NCI-H187 treated with DMSO at 0.1 percent for 48 hours (cell line): ENCODE measurements at places on chromosomes 5 and 9.

- no peak for DNase-seq
Measured at GRCh38 chr5:81216152-81216551, 17.0 kb upstream of the CKMT2 start.

- DNase-seq, result no peak
Measured at GRCh38 chr5:13252699-13253098, 691.8 kb downstream of the DNAH5 start.

DNA sequence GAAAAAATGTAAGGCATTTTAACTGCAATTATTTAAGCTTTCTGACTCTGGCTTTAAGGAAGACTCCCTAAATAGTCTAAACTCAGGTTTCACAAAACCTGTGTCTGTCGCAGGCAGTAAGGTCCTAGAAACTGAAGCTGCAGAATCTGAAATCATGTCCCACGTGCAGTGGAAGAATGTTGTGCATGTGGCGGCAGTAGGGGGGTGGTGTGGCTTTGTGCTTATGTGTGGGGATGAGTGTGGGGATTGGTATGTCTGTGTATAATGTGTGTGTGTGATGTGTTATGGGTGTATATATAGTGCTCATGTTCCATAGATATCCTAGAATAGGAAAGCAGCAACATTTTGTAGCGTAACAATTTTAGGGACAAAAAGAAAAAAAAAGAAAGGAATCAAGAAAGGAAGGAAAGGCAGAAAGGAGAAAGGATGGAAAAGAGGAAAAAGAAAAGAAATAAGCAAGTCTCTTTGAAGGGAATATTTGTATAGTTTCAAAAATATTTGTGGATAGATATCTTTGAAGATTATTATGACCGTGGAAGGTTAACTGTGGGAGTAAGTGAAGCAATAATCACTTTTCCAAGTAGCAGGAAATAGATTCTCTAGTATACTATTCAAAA, 6.6 kb downstream of the ANKDD1B start:
- DNase-seq, result no peak

- DNase-seq, result no peak
Measured at GRCh38 chr5:672329-673160, 20.6 kb downstream of the TPPP start.

DNA sequence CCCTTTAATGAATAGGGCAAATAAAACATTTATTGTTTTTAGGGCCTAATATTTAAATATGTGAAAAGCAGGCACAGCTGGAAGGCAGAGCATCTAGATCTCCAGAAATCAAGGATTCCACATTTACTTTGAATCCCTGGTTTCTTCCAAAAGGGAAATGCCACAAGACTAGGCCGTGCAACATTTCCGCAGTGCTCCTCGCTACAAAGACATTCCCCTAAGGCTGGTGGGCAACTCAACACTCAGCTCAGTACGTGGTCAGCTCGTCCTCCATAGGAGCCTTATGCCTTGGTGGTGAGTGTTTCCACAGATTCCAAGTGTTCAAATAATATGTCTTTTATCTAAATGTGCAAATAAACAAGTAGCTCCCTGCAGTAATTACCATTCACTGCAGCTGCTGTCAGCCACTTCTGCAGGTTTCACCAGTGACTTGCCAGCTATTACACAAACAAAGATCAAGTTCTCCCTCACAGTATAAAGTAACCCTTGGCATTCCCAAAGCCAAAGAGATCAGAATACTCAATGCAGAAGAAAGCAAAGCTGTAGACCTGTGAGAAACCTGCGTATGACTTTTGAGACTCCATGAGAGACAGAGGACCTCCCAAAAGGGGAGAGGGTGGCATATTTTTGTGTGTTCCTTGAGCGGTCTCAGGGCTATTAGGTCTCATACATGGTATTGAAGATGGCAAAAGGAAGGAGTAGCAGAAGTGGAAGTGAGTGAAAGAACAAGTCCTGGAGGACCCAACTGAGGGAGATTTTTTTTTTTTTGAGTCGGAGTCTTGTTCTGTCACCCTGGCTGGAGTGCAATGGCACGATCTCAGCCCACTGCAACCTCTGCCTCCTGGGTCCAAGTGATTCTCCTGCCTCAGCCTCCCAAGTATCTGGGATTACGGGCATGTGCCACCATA, 38.0 kb upstream of the TENT2 start:
- no peak for DNase-seq

- DNase-seq, result no peak
Measured at GRCh38 chr9:124277420-124277819, 19.7 kb downstream of the NEK6 start.

DNA sequence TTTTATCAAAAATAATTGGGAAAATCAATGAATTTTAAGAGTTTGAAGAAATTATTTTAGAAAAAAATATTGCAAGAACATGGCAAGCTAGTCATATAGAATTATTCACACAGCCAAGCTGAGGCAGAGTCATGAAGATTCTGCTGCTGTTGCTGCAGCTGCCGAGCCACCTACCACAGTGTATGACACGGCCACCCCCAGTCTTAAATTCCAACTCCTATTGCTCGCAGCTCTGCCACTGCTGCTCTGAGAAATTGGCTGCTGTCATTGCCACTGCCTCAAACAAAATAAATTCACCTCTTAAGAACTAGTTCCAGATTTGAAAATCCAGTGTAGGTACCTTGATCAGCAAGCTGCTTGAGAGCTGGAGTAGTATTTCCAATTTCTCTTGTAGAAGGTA, 1318.8 kb upstream of the ACO1 start:
- no peak for DNase-seq

- DNase-seq, result peak; percentile 96
Measured at GRCh38 chr5:124746916-124747790, 714 bp upstream of the ZNF608 start.

GRCh38 chr5:124355928-124356327, 390.5 kb downstream of the ZNF608 start:
- no peak for DNase-seq

- no peak for DNase-seq
Measured at GRCh38 chr5:36836831-36837230, 39.7 kb upstream of the NIPBL start.

DNA sequence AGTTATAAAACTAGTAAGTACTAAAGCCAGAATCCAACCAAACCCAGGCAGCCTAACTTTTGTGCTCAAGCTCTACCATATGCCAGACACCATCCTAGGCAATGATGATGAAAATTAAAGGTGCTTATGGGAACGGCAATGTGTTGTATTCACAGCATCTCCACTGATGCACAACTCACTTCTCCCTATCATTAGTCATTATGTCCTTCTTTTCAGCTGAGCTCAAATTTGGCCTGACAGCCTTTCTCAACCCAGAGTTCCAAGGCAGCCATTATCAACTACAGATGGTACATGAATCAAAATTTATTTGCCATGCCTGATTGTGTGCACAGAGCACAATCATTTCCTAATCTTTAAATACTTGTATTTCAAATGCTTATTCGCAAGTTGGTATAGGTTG, 121.6 kb upstream of the TNPO1 start:
- DNase-seq, result no peak

DNA sequence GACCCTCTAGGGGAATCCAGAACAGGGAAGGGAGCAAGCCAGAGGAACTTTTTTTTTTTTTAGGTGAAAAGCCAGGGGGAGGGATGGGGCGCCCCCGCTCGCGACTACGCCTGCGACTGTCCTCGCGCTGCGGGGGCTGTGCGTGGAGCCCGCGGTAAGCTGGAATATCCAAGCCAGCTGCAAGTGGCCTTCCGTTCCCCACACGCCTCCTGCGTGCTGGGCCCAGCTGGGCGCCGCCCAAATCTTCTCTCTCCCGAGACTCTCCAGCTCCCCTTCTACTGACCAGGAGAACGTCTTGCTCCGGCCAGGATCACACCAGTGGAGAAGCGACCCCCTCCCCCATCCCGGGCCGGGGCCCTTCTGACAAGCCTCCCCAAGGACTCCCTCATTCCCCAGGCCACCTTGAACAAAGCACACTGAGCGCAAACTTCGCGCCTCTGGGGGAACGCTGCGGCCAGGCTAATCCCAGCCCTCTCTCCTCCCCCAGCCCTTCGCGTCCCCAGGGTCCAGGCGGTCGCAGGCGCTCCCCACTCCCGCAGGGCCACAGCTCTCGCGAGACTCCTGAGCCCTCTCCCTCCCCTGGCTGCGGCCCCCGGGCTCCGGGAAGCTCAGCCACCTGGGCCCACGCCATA, 6.6 kb downstream of the BARX1 start:
- DNase-seq, result no peak

GRCh38 chr5:123505633-123506032, 6.3 kb upstream of the CSNK1G3 start:
- DNase-seq, result no peak

- DNase-seq, result no peak
Measured at GRCh38 chr9:112421771-112422222, 41.9 kb downstream of the HSDL2 start.

DNA sequence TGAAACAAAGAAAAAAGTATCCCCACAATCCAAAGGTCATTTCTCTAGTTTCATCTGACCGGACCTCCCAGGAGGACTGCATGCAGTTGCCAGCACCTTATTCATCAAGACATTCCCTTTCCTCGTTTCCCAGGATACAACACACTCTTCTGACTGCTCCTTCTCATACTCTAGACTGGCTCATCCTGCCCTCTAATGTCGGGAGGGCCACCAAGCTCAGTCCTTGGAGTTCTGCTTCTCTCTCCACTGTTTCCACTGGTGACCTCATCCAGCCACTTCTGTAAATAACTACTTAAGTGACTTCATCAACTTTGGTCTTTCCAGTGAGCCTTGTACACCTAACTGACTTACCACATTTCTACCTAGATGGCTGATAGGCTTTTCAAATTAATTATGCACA, 179.1 kb downstream of the EPB41L4A start:
- no peak for DNase-seq

DNA sequence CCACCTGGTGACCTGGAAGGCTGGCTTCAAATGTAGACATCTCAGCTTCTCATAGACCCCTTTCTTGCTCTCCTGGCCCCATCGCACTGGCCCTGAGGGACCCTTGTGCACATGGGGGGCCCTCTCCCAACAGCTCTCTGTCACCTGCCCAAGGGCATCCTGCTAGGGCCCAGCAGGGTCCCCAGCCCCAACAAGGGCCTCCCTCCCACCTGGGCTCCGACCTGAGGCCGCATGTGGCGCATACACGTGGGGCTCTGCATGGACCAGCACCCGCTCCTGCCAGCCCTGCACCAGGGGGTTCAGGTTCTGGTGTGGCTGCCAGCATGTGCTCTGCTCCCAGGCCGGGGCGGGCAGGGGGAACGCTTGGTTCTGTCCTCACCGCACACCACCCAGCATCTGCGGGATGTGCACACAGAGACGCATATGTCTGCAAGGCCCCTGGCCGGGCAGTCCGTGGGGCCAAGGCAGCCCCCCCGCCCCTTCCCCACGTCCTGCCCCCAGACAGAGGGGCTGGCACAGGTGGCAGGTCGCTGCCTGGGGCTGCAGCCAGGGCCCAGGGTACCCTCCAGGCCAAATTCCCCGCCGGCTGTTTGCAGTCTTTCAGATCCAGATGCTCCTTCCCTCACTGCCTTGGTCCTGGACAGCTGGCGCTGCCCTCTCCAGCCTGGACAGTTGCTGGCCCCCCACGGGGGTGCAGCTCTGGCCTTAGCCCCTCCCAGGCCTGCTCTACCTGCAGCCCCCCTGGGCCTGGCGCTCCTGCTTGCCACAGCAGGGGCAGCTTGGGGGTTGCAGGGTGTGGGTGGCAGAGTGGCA, 17.9 kb upstream of the NRARP start:
- DNase-seq, result no peak

- DNase-seq, result no peak
Measured at GRCh38 chr5:53488195-53488722, 7.8 kb downstream of the FST start.

DNA sequence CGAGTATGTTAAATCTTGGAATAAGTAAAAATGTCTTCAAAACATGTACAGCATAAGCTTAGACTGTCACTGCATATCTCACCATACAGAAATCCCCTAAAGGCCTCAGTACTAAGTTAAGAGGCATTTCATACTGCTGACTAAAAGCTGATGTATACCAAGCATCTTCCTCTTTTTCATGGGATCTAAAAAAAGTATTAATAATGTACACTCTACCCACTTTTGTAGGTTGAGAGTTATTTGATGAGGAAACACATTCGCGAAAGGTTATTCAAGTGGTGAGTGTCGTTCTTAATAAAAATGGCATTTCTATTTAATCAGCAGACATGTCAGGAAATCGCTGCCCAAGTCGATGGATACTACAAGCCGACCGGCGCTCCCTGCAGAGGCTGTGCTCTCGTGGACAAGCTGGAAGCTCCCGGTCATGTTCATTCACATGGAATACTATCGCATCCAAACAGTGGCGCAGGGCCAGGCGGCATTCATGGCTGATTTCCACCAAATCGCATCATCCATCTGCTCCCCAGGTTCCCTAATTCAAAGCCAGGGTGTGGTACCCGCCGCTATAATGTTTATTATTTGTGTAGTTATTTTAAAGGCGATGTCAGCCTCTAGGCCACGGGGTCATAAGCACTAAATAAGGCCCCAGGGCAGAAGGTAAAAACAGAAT, 724 bp downstream of the SGTB start:
- no peak for DNase-seq

DNA sequence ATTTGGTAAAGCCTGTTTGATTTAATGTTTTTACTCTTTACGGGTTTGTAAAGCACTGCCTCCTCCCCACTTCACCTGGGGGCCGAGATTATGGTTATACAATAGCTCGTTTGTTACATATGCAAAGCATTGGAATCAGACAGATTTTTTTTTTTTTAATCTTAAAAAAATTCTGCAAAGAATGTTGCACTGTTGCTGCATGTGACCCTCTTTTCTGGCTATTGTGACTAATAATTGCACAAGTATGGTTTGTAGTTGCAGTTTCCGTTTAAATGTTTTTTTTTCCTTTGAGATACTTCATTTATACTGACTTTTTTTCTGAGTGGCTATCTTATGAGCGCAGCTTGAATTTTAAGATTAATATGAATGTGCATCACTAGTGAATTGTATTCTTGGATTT, 165.3 kb downstream of the KDM4C start:
- DNase-seq, result no peak

DNA sequence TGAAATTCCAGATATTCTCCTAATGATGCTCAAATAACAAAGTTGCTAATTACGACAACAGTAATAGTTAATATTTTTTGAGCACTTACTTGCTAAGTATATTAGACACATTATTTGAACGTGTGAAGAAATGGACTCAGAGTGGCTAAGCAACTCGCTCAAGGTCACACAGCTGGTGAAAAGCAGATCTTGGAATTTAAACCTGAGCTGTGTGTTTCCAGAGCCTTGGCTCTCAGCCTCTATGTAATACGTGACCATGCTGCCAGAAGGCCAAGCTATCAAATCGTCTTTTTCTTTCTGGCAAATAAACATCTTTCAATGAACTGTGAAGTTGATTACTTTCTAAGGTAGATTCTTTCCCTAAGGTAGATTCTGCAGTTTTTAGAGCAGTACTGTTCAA, 61.6 kb downstream of the KCTD16 start:
- DNase-seq, result no peak

DNA sequence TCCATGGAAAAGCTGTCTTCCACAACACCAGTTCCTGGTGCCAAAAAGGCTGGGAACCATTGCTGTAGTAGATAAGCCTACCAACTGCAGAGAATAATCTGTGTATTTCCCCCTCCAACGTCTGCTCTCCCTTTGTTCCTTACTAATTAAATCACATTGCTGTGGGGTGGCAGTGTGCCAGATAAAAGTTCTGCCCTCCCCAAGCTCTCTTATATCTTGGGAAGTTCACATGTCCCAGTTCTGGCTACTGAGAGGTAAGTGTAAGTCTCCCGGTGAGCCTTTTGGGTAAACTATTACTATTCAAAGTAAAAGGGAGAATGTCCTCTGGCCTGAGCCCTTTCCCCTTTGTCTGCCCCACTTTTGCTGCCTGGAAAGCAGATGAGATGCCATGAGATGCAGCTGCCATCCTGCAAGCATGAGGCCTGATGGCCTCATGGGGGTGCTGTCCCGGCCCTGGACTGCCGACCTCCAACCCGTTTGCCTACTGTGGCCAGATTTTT, 14.7 kb downstream of the ENC1 start:
- DNase-seq, result no peak
